ENCODE measurements at places on chromosomes 12 and 14.

- DNase-seq = no peak
These were observed 267.3 kb upstream of the SRRM4 start for GRCh38 chr12:118714051-118714460.

- DNase-seq = no peak
These were observed 151.7 kb upstream of the FUT8 start for GRCh38 chr14:65260786-65261185.

GRCh38 chr12:47458279-47458678 is 247.6 kb downstream of the RPAP3 start:
- no peak for DNase-seq

DNA sequence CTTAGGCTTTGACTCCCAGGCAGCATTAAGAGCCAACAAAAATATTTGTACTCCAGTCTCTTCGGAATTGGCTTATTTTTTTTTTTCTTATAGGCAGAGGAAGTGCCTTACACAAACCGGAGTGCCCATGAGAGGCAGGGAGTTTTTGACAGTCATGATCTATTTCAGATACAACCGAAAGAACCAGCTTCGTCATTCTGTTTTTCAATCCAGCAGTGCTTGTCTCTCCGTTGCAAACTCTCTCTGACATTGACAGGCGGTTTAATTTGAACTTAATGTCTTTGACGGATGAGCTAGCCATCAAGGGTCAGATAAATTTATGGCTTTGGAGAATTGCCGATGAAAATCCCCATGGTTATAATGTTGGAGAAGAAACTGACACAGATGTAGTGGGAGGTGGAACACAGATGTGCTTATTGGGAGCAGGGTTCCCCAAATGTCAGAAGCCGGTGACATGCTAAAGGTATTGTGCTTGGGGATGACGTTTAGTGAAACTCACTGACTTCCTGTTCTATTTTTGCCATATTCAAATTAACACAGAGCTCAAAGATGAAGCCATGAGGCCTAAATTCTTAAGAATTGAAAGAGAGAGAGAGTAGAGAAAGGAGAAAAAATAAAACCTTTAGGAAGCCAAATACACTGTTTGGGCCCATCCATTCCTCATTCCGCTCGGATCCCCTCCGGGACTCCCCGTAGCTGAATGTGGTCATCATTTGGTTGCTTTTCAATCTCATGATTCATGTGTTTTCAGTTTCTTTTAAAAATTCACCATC is 59.7 kb downstream of the PLXNC1 start:
- DNase-seq = no peak

Data from activated CD4-positive, CD25-positive, alpha-beta regulatory T cell treated with anti-CD3 and anti-CD28 coated beads, Interleukin-2, amount 50 U/mL, for 16 hours (primary cell).